ENCODE measurements at places on chromosomes 13 and 19.

- DNase-seq, result no peak
These were observed 1.9 kb downstream of the CBARP start for GRCh38 chr19:1235625-1236538.

DNA sequence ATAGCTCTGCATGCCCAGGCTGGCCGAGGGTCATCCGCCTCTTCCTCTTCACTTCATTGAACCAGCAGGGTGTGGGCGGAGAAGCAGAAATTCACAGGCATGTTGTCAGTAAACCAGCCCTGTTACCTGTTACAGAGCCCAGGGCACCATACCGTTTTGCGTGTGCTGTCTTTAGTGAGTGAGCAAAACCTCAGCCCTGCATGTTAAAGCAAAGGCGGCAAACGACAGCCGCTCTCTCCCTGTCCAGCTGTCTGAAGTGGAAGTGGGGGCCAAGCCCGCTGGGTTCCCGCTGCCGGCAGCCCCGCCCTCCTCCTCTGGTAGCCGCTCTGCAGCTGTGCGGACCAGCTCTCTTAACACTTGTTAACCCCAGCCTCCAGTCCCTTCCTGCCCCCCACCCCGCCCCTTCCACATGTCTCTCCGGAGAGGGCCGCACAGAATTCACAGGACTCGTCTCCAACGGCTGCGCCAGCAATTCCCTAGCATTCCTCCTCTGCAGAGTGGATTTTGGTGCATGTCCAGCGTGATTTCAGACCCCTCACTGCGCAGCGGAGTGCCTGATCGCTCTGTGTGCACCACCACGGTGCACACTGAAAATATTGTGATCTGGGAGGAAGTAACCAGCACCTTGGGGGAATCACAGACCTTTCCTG lies 12.7 kb downstream of the KLHL26 start:
- no peak for DNase-seq

DNA sequence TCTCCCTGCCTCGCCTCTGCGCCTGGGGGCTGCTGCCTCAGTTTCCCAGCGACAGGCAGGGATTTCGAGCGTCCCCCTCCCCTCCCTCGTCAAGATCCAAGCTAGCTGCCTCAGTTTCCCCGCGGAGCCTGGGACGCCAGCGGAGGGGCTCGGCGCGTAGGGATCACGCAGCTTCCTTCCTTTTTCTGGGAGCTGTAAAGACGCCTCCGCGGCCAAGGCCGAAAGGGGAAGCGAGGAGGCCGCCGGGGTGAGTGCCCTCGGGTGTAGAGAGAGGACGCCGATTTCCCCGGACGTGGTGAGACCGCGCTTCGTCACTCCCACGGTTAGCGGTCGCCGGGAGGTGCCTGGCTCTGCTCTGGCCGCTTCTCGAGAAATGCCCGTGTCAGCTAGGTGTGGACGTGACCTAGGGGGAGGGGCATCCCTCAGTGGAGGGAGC lies 722 bp upstream of the ICAM1 start:
- peak; percentile 47 for DNase-seq

GRCh38 chr19:40908976-40909375 lies 26.9 kb upstream of the CYP2A7 start:
- DNase-seq, result peak; percentile 18

DNA sequence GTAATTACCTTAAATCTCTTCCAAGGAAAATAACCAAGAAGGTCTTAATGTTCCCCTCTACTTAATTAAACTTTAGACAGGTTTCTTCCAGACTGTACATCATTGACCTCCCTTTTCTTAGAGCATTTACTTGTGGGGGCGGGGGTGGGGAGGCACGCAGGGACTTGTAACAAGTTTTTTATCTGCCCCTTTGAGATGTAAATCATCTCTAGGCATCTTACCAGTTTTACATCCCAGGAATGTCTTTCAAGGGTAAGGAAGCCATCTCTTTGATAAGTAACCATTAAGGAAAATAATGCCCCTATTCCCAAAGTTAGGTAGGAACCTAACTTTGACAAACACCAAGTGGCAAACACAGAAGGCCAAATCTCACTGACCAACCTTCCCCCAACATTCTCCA lies 528.6 kb downstream of the SUCLA2 start:
- no peak for DNase-seq

GRCh38 chr13:101700598-101700997 lies 248.1 kb downstream of the ITGBL1 start:
- DNase-seq, result no peak

DNA sequence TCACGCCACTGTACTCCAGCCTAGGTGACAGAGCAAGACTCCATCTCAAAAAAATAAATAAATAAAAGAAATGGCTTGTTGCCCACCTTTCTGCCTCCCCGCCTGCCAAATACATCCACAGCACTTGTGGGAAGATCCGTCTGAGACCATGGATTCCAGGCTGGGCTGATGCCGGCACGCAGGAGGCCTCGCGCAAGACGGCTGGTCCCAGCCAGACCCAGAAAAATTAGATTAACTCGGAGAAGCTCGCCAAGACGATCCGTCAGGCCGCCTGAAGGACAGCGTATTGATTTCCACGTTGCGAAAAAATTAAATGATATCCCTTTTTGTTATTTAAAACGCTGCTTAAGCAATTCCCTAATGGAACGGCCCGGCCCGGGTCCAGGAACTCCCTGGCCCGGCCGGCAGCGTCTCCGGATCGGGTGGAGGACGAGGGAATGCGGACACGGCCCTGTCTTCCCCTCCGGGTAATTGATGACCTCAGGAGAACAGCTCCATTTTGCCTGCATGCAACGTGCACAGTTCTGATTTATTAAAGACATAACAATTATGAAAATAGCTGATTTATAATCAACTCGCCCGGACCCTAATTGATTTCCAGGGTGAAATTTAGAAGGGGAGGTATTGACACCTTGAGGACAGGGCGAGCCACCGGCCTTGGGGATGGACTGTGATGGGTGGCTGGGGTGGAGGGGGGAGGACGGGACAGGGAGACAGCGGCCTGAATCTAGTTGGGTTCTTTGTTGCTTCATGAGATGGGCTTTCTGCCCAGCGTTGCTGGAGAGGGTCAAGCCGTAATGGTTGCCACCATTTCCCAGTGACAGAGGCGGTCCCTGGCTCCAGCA lies 52.1 kb downstream of the ZNRF4 start:
- no peak for DNase-seq

- no peak for DNase-seq
These were observed 39.5 kb upstream of the CNMD start for GRCh38 chr13:52779103-52779502.

DNA sequence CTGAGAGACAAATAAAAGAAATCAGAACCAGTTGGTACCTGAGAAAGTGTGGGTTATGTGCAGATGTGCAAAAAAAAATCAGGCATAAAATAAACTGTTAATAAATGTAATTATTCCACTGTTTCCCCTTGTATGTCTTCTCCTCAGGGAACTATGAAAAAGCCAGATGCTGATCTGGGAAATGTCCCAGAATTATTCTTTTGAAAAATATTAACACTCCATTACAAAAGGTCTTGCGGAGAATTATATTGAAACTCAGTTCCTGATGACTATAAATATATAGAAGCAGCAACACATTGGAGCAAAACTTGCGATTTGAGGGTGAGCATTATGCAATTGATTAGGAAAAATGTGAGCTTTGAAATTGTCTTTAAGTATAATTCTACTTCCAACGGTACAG lies 433.3 kb upstream of the KLF12 start:
- no peak for DNase-seq

DNA sequence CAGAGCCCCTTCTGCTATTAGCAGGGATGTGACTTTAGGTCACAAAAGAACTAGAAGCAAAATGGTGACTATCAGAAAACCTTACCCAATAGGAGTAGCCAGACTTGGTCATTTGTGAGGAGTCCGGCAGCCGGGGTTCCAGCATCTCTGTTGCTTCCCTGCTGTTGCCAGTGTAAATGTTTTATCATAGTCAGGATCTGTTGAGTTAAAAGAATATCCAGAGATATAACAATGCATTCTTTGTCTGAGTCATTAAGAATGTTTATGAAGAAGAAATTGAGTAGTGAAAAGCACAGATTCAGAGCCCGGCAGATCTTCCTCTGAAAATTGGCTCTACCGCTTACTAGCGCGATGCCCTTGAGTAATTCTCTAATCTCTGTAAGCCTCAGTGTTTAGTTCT lies 84.2 kb downstream of the COL4A2 start:
- no peak for DNase-seq

DNA sequence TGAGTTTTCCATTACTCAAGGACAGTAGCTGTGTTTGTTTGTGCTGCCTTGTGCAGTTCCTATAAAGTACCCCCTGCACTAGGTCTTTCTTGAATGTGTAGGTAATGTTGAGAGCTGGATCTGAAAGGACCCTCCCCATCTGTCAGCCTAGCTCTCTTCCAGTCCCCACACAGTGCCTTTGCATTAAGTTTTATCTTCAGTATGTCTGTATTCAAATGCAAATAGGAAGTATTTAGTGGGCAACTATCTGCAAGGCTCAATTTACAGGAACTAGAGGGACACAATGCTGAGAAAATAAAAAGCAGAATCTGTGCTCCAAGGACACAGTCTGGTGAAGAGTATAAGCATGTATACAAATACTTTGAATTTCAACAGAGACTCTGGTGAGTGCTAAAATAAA lies 558.5 kb downstream of the RFC3 start:
- DNase-seq, result no peak

- DNase-seq, result no peak
These were observed 392.9 kb downstream of the PCDH9 start for GRCh38 chr13:66837246-66837645.
